ENCODE measurements at places on chromosomes 5 and 9.

GRCh38 chr5:128927644-128928043 lies 37.6 kb upstream of the SLC27A6 start:
- no peak for DNase-seq

DNA sequence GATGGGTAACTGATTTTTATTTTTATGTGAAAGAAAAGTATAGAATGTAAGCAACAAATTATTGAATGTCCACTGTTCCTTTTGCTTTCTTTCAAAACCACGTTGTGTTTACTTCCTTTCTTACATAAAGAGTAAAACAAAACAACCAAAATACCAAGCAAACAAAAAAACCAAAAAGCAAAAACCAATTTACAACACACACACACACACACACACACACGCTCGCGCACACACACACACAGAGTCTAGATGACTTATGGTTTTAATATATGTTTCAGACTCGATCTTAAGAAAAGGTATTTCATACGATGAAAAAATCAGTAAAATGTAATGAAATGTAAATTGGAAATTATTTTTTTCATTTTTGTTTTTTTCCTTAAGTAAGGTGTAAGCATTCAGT lies 80.3 kb downstream of the ADGRV1 start:
- DNase-seq = no peak

GRCh38 chr5:104347119-104347708 lies 784.6 kb upstream of the NUDT12 start:
- DNase-seq = no peak

GRCh38 chr5:87413343-87413645 lies 564 bp upstream of the CCNH start:
- DNase-seq = no peak

GRCh38 chr9:130908146-130908877 lies 11.7 kb upstream of the QRFP start:
- DNase-seq = no peak

DNA sequence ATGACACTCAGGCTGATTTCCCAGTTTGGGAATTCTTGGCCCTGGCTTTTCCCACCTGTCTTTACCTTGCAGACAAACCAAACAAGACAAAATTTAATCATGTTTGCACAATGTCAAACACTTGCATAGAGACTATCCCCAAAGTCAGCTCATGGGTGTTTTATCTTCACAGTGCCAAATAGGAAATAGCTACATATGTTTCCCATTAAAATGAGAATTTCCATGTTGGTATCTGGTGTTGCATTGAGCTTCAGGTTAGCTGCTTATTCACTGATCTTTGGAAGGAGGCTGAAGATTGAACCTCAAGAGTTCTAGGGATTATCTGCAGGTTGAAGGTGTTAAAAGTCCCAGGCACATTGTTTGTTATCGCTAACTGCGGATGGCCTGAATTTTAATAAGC lies 19.5 kb downstream of the MAP1B start:
- no peak for DNase-seq

- DNase-seq = no peak
These were observed 29.1 kb upstream of the TCF7 start for GRCh38 chr5:134085411-134085810.

DNA sequence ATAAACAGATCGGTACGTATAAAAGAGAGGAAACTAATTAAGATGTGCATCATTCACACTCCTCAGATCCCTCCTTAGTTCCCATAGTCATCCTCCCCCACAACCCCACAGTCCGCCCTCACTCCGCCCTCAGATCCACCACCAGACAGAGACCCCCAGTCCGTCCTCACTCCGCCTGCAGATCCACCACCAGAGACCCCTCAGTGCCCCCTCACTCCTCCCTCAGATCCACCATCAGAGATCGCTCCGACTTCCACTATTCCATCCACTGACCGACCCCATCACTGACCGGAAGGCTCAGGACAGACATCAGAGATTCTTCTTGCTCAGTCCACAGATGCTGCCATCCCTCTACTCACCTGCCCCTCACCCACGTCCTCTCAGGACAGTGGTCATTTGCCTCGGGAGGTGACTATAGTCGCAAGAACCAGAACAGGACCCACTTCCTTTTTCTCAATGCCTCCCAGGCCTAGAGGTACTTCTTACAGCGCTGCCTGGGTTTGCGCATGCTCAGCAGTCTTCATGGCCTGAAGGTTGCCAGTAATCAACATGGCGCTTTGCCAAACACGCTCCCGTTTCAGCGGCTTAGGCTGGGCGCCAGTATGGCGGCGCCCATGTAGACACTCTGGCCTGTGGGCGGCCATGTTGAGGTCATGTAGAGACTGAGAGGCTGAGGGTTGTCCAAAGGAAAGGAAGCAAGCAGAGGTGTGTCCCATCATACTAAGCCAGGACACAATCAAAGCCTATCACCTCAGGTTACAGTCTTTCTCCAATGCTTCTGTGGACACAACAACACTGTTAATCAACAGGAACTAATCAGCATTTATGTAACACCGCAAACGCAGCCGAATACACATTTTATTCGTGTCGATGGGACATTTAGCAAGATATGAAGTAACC lies at the start of gene ZNF484:
Gene ZNF484 (minus strand): TSS at position 508 of the 900 bp plus-strand sequence. CDS start 3,009 bp downstream, outside the sequence.
- peak; percentile 95 for DNase-seq

DNA sequence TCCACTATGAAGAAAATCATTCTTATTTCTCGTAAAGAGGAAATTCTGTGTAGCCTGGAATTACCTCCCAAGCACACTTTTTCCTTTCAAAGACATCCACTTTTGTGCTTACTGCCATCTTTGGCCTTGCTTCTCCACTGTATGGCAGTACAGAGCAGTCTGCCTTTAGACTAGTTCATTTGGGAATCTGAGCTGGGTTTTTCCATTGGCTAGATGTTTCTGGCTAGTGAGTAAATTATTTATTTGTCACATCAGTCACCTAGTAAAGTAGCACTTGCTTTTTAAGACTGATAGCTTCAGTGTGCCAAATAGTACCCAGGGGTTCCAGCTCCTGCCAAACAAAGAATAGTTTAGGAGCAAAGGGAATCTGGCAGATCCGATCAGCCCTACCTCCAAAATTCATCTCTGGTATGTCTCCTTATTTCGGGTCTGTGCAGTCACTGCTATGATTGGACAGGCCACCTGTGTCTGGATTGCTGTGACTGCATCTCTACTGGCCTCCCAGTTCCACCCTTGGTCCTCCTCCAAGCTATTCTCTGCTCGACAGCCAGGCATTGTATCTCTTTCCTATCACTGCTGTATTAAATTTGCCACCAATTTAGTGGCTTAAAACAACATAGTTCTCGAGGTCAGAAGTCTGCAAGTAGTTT lies 97.6 kb downstream of the NUDT12 start:
- no peak for DNase-seq

- DNase-seq = no peak
These were observed 102.1 kb downstream of the OTULIN start for GRCh38 chr5:14766584-14766983.

GRCh38 chr9:94740145-94740840 lies 13.8 kb downstream of the AOPEP start:
- DNase-seq = no peak

GRCh38 chr5:131475541-131475941 lies 159.5 kb downstream of the RAPGEF6 start:
- DNase-seq = no peak

DNA sequence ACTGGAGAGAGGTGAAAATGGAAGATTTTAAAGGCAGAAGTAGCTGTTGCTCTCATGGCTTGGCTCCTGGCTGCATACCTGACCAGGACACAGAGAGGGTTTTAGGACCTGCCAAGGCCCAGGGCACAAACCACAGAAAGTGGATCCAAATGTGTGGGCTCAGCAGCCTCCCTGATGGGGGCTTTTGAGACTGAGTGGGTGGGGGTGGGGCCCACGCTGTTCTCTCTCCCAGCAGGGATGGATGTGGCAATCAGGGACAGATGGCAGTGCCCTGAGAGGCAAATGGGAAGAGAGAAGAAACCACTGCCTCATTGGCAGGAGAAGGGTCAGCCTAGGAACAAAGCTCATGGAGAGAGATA lies 34.9 kb upstream of the TIFAB start:
- DNase-seq = no peak

All from activated T-helper 1 cell treated with anti-CD3 and anti-CD28 coated beads, Interleukin-2, amount 50 U/mL, for 16 hours (primary cell).